ENCODE measurements at places on chromosomes 13 and 19. TPM values are rescaled to one million over a fixed set of nuclear protein-coding genes. Genes with fewer than 3 reads are reported as not detected.

GDF15 gene
- 84.1 TPM for total RNA-seq

CEACAM19 gene
- total RNA-seq: 4.5 TPM

SULT2A1 gene
- 0.75 TPM for total RNA-seq

F10 gene
- total RNA-seq: 9.4 TPM

CEACAM5 gene
- 0.36 TPM for total RNA-seq

LGALS14 gene
- total RNA-seq: not detected

ZIM2 gene
- total RNA-seq: 0.21 TPM

SMIM24 gene
- not detected for total RNA-seq

PPM1N gene
- total RNA-seq: 1.4 TPM

PNMA8A gene
- total RNA-seq: 6.4 TPM

ZNF835 gene
- 3.9 TPM for total RNA-seq

ELSPBP1 gene
- not detected for total RNA-seq

VSTM2B gene
- not detected for total RNA-seq

KCNN1 gene
- 0.34 TPM for total RNA-seq

ZNF442 gene
- 8.0 TPM for total RNA-seq

LRRC4B gene
- total RNA-seq: 4.7 TPM

NOTCH3 gene
- total RNA-seq: 125 TPM

EEF2 gene
- total RNA-seq: 2,169 TPM

ADAMTSL5 gene
- total RNA-seq: 12.5 TPM

TMEM221 gene
- total RNA-seq: 0.31 TPM

ONECUT3 gene
- not detected for total RNA-seq

IL27RA gene
- 5.1 TPM for total RNA-seq

GPR4 gene
- 5.1 TPM for total RNA-seq

KIR2DL1 gene
- total RNA-seq: not detected

EDDM13 gene
- total RNA-seq: not detected

FLT3LG gene
- 12.7 TPM for total RNA-seq

RNF113B gene
- not detected for total RNA-seq

DHPS gene
- 79.7 TPM for total RNA-seq

RXFP2 gene
- total RNA-seq: not detected

TMEM59L gene
- 1.3 TPM for total RNA-seq

FPR3 gene
- 3.4 TPM for total RNA-seq

KANK3 gene
- 12.8 TPM for total RNA-seq

DIRAS1 gene
- total RNA-seq: 1.6 TPM

OVOL3 gene
- total RNA-seq: not detected

TMIGD2 gene
- 1.2 TPM for total RNA-seq

TPTE2 gene
- total RNA-seq: 0.44 TPM

CABP5 gene
- not detected for total RNA-seq

CNN2 gene
- 223 TPM for total RNA-seq

CAMSAP3 gene
- 29.3 TPM for total RNA-seq

RNF17 gene
- total RNA-seq: not detected

EDNRB gene
- 72.7 TPM for total RNA-seq

ZFP36 gene
- 230 TPM for total RNA-seq

ALDH16A1 gene
- total RNA-seq: 24.0 TPM

LHB gene
- not detected for total RNA-seq

ZNF208 gene
- total RNA-seq: 32.4 TPM

MUC16 gene
- 0.18 TPM for total RNA-seq

SWSAP1 gene
- 4.3 TPM for total RNA-seq

ZNF431 gene
- total RNA-seq: 26.5 TPM

LCP1 gene
- total RNA-seq: 44.8 TPM

SCEL gene
- total RNA-seq: not detected

DMKN gene
- total RNA-seq: 131 TPM

FAM124A gene
- total RNA-seq: 5.0 TPM

ZNF493 gene
- 36.1 TPM for total RNA-seq

Data from ureter (tissue), 1 donor.